Fibroblast of skin of scalp (primary cell): ENCODE measurements at places on chromosomes 3 and 15.
A peak's percentile ranks its signal among the peaks of the same experiment; 100 is the strongest.

DNA sequence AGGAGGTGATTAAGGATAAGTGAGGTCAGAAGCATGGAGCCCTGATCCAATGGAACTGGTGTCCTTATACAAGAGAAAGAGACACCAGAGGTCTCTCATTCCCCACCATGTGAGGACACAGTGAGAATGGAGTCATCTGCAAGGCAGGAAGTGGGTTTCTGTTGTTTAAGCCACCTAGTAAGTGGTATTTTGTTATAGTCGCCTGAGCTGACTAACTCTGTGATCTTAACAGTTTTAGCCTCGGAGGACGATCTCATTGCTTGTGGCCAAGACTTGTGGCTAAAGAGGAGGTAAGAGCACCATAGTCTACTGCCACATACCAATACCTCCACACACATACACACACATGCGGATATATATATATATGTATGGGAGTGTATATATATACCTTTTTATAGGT lies 73.8 kb downstream of the MCTP2 start:
- DNase-seq = no peak

DNA sequence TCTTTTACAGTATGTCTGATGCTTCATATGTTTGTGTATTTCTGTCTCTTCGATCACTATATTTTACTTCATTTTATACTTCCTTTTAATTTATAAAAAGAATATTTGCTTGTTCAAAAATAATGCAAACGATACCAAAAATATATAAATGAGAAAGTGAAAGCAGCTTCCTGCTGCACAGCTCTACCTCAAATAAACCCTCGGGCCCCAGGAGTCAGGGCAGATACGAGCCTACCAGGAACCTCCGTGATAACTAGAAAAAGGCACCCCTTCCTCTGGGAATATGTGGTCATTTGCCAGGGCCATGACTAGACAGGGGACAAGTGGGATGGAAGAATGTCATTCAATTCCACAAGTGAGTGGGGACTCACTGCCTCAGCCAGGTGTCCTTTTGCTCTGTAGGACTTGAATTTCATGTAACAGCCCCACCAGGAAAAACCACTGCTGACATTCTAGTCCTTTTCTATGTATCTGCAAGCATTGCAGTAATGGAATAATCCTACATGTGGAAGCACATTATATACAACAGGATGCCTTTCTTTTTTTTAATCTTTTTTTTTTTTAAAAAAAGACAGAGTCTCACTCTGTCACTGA lies 133.3 kb downstream of the SUCLG2 start:
- no peak for DNase-seq

DNA sequence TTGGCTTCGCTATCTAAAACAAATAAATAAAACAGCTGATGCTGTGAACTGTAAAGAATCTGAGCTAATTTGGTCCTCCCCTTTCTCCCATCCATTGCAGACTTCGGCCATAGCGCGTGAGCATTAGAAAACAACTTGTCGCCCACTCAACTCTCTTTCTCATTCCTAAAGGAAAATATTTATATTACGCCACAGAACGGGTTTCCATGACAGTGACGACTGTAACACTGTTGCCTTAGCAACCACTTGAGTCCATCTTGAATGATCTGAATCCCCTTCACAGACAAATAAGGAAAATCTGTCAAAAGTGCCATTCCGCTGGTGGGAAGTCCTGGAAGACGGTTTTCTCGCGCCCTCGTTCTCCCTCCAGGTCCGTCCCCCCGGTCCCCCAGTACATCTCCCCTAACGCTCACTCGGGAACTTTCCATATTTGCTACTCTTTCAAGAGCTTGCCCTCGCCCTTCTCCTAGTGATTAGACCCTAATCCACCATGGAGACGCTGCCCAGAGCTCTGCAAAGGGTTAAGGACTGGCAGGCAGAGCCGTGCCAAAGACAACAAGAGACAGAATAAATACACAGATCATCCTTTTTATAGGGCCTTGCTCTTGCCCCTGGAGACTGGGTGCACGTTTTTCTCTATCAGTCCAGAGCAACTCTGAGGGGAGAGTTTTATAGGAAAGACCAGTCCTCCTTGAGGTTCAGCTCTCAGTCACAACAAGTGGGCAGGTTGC lies 50.5 kb downstream of the CRYGS start:
- DNase-seq = no peak

GRCh38 chr15:81291916-81292522 lies 31.9 kb downstream of the STARD5 start:
- DNase-seq = no peak

- no peak for DNase-seq
Observed at GRCh38 chr3:164524201-164524600, 554.1 kb downstream of the SI start.

DNA sequence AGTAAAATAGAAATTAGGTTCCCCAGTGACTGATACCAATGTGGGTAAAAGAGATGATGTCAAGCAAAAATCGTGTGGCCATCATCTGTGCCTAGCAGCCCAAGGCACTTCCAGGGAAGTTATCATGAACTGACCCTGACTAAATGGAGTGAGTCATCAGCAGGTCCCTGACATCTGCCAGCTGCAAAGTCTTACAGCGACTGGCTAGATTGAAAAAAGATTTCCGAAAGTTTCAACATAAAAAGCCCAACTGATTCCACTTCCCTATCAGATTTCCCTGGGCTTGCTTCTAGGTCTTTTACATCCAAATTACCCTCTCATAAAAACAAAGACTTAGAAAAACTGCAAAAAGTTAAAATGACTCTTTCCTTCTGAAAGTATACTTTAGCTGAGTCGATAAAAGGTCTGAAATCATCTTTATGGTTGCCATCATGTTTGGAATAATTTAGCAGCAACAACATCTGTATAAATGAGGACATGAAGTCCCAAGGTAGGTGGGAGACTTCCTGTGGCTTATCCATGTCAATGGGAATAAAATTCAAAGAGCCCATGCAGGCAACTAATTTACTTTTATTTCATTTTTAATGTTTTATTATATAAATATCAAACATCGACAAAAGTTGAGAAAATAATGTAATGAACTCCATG lies 342.8 kb downstream of the ERC2 start:
- peak; percentile 57 for DNase-seq

- DNase-seq = no peak
Observed at GRCh38 chr3:184685055-184685454, 26.8 kb downstream of the MAGEF1 start.

DNA sequence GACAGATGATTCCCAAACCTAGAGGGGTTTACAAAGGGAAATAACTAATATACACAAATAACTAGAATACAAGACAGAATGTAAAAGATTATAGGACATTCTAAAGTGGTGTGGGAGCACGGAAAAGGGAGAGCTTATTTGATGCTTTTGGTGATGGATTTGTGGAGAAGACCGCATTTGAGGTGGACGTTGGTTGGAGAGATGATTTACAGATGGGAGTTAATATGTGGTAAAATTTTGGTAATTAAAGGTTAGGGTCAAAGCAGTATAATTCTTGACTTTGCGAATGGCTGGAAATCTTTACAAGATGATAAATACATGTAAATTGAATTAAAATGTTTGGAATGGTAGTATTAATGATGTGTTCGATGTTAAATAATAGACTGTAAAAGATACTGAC lies 1.2 kb downstream of the KNL1 start:
- DNase-seq = no peak

DNA sequence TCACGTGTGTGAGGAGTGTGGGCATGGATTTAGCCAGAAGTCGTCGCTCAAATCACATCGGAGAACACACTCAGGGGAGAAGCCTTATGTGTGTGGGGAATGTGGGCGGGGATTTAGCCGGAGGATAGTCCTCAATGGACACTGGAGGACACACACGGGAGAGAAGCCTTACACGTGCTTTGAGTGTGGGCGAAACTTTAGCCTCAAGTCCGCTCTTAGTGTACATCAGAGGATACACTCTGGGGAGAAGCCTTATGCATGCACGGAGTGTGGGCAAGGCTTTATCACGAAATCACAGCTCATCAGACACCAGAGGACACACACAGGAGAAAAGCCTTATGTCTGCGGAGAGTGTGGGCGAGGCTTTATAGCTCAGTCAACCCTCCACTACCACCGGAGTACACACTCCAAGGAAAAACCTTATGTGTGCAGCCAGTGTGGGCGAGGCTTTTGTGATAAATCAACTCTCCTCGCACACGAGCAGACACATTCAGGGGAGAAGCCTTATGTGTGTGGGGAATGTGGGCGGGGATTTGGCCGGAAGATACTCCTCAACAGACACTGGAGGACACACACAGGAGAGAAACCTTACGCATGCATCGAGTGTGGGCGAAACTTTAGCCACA lies 28.1 kb downstream of the ZNF589 start:
- DNase-seq = no peak

- peak; percentile 2 for DNase-seq
Observed at GRCh38 chr3:161372321-161373260, 1.3 kb upstream of the SPTSSB start.

DNA sequence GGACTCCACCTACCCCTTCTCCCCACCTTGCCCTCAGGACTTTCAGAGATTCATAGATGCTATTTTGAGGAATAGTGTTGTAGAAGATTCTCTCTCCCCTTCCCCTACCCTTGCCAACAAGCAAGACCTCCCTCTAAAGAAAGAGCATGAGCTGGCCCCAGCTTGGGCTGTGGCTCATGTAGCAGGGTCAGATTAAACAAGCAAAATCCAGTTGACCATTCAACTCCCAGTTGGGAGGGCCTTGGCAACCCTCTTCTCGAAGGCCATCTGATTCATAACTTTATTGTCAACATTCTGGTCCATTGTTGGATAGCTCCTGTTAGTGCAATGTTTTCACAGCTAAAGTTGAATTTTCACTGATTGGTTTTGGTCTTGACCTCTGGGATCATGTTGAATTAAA lies 41.1 kb downstream of the TNFAIP8L3 start:
- no peak for DNase-seq
